Choroid plexus epithelial cell (primary cell): ENCODE measurements at places on chromosomes 2 and 18.

DNA sequence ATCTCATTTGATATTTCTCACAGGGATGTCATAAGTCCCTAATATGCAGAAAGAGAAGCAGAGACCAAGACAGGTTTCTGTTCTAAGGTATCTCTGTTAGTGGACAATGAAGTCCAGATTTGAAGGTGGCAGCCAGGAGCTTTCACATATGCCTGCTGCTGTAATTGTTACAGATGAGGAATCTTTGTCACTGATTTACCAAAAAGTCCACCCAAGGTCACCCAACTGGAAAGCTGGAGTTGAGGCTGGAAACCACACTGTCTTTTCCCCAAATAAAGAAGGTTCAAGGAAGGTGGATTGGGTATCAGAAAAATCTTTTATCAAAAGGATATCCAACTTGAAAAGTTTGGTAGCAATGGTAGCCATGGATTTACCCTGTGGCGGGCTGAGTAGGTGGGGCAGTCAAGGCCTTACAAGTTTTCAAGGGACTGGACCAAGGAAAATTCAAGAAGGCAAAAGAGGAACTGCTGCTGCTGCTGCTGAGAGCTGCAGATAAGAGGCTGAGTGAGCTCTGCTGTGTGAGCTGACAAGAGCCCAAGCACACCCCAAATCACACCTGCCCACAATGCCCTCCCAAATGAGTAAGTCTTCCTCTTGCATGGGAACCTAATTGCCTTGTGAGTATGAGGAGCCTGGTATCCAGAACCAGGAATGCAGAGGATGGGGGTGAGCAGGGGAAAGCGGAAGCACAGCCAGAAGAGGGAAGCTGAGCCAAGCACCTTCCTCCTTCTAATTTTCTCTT, 241.2 kb downstream of the ANAPC1 start:
- no peak for DNase-seq

DNA sequence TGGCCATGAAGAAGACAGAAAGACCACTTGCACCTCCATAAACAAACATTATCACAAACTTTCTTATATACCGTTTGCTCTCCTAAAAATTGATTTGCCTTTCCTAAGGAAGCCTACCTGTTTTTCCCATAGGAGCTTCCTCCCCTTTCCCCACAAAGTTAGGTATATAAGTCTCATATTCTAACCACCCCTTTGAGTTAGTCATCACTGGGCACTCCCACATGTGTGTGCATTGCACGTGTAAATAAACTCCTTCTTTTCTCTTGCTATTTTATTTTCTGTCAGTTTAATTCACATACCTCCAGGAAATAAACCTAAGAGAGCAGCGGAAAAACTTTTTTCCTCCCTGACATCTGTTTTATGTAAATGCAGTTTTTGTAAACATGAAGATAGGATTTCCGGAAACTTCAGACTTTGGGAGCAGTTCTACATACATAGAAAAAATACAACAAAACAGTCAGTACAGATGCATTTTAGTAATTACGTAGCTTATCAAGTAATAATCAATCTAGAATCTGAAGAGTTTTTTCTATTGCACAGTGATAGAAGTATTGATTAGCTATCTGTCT, 46.6 kb downstream of the PLCL1 start:
- DNase-seq, result no peak

GRCh38 chr2:223920109-223920508, 25.0 kb downstream of the WDFY1 start:
- DNase-seq, result no peak

GRCh38 chr2:235868645-235869044, 299.5 kb downstream of the GBX2 start:
- DNase-seq, result peak; percentile 37

- DNase-seq, result no peak
Measured at GRCh38 chr2:220334871-220335590, 707.6 kb downstream of the SLC4A3 start.

GRCh38 chr2:214899751-214900150, 90.3 kb upstream of the BARD1 start:
- no peak for DNase-seq

DNA sequence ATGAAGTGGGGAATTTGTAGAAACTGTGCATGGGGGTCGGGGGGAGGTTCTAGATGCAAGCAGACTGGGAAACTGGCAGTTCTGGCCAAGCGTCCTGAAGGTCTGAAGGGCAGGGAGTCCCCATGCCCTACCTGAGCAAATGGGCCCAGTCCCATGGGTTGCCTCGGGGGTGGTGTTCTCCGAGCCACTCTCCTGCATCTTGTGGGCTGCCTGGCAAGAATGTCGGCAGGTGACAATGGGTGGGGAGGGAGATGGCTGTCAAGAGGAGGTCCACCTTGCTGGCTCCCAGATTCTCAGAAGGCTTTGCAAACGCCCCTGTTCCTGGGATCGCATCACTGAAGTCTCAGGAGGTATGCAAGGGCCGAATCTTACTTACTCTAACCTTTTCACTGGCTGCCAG, 21.3 kb downstream of the INHBB start:
- DNase-seq, result no peak

GRCh38 chr18:79422022-79422782, 26.5 kb downstream of the NFATC1 start:
- DNase-seq, result peak; percentile 96

DNA sequence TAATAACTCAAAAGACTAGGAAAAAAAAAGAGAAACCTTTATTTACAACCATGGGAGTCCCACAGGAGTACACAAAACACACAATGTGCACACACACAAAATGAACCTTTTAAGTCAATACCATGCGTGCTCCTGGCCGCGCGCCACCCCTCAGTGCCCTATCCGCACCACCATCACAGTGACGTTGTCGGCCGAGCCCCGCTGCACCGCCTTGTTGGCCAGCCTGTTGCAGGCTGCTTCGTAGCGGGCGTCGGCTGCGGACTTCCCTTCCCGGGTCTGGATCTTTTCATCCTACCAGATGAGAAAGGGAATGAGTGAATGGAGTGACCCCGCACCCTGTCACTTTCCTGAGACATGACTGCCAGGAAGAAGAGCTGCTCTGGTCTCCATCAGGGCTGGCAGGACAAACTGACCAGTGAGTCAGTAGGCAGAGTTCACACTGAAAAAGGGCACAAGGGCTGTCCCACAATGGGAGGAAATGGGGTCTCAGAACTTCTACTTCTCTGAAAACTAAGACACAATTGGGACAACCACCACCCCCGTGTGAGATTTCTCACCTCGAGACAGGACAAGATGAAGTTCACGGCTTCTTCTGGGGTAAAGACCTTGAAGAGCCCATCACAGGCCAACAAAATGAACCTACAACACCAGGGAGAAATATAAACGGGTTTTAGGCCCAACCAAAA, 11.8 kb downstream of the ERFE start:
- no peak for DNase-seq

- DNase-seq, result no peak
Measured at GRCh38 chr2:126999106-126999756, 100.5 kb downstream of the TEX51 start.

GRCh38 chr18:56200381-56200911, 437.9 kb downstream of the TXNL1 start:
- DNase-seq, result peak; percentile 75

DNA sequence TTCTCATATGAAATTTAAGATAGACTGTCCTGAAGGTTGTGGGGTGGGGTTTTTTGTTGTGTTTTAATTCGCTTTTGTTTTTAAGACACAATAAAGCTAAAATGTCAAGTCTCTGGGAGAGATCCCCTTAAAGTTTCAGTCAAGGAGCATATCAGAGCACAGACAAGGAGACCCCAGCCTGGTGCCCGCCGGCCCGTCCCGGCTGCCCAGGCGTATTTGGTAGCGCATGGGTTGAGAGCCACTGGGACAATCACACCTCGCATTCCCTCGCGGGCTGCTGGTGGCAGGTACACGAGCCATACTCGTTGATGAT, 2.6 kb downstream of the LRRTM1 start:
- no peak for DNase-seq

GRCh38 chr2:159904959-159905305, 106.9 kb upstream of the CD302 start:
- DNase-seq, result no peak

- DNase-seq, result no peak
Measured at GRCh38 chr2:25310965-25311864, 30.5 kb downstream of the DNMT3A start.
